ENCODE measurements at places on chromosomes 11 and 22.

GRCh38 chr22:32951076-32951806 is 106.9 kb downstream of the SYN3 start:
- DNase-seq, result no peak

- no peak for DNase-seq
These were observed 369.7 kb downstream of the MN1 start for GRCh38 chr22:27431896-27432295.

DNA sequence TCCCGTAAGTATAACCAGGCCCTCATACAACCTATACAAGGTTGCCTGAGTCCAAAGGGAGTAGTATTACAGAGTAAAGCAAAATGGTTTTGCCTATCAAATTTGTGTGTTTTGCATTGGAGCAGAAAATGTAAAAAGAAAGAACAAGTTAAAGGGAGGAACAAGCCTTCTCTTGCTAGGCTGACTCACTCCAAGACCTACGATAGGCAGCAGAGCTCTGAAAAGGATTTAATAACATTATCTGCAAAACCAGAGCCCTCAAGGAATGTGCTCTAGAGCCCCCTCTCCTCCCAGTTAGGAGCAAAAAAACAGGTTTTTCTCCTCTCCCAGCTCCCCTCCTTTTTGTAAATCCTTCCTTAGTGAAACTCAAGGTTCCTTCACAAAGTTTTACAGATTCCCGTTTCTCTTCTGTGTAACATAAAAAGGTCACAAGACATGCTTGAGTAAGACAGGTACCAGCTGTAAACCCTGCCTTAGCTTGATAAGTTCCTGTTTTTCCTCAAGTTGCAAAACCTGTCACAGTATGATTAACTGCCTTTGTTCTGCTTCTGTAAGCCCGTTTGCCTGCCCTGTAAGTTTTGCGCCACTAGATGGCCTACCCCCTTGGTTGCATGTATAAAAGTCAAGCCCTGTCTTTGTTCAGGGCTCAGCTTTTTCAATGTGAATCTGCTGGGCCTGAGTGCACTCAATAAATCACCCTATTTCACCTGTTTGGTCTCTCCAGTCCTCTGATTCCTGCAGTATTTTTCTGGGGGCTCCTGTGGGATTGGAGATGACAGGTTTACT is 498.2 kb downstream of the KCNA4 start:
- DNase-seq, result peak; percentile 95

DNA sequence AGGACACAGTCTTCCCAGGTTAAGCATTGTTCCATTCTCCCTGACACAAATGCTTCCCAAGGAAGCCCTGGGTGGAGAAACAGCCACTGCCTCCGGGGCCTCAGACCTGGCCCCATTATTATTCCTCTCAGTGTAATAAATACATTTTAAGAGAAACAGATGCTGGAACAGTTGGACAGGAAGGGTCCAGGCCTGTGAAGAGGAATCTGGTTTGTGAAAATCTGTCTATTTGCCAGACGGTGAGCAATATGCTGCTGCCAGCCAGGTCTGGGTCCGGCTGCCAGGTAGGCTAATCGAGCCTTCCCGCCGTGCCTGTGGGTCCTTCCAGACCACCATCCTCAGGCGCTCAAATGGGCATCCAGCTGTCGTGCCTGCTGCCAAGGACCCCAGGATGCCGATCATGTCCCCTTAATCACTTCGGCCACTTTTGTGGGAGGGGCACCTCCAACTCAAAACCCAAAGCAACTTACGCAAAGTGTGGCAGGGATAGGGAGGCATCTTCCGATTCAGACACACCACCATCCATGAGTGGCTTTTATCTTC is 528.4 kb downstream of the MIAT start:
- DNase-seq, result no peak

GRCh38 chr11:46278387-46279125 is 1.1 kb downstream of the CREB3L1 start:
- peak; percentile 62 for DNase-seq

DNA sequence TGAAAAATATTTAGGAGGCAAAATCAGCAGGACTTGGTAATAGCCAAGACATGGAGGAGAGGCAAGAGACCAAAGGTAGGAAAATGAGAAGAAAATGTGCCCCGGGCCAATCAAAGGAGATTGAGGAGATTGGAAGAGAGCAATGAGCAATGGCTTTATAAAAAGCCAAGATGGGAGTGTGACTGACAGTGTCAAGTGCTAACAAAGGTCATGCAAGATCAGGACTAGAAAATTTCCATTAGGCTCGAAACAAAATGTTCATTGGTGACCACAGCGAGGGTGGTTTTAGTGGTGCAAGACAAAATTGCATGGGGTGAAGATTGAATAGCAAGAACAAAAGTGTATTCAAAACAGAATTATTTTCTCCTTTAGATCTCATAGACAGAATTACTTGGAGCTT is 45.2 kb upstream of the TBCEL start:
- DNase-seq, result no peak

GRCh38 chr11:45158210-45158731 is 11.8 kb downstream of the PRDM11 start:
- no peak for DNase-seq

- no peak for DNase-seq
These were observed 92.4 kb downstream of the KCNC1 start for GRCh38 chr11:17827006-17827405.

DNA sequence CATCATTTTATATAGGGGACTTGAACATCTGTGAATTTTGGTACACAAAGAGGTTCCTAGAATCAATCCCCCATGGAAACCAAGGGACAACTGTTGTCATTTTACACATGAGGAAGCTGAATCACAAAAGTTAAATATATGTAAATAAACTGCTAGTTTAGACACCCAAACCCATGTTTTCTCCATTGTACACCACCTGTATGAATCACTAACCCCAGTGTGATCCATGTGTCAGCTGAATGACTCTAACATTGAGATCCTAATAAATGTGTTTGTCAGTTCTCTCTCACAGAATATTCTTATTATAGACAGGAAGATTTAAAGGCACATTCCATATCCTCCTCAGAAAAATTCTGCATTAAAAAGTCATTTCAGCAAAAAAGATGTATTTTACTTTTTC is 83.3 kb downstream of the ATG16L2 start:
- DNase-seq, result no peak

GRCh38 chr11:86506235-86506634 is 131.5 kb downstream of the CCDC81 start:
- DNase-seq, result no peak

DNA sequence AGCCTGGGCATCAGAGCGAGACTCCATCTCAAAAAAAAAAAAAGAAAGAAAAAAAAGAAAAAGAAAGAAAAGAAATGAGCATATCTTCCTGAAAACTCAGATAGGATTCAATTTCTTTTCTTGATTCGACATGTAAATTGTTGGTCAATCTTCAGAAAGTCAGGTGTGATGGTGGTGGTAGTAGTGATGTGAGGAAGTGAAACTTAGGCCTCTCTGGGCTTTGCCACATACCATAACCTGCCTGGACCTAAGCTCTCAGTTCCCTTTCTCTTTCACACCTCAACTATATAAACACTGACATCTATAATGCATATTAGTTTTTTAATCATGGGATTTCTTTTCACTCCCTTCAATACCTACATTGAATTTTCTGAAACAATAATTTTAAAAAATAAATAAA is 98.0 kb upstream of the TBCEL start:
- DNase-seq, result no peak

DNA sequence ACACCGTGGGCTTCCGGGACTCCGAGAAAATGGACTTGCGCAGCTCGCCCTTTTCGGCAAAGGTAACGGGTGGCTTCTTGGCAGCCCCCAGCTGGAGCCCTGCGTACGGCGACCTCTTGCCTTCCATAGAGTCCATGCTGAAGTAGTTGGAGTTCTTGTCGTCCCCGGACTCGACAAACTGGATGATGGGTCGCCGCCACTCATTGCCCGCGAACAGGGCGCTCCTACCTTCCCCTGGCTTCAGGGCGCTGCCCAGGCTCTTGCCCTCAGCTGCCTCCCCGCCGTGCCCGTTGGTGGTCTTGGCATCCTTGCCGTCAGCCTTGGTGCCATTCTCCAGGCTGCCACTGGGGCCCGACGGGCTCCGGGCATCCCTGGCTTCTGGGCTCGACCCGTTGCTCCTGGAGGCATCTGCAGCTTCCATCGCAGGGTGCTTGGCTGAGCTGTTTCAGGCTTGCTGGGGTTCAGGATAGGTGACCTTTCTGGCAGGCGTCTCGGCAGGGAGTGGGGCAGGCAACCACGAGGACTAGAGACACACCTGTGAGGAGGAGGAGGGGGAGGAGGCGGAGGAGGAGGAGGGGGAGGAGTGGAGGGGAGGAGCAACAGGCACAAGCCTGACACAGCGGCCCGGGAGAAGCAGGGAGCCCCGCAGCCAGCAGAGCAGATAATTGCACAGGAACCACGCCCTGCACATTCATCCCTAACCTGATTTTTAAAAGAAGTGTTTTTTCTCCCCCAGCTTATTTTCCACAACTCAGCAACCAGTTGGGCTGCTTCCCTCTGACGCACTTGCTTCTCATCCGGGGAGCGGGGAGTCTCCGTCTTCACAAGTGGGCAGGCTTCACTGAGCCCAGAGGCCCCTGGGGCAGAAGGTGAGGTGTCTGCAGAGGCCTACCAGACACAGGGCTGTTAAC is at the start of gene TRIM29:
TRIM29 (minus strand) TSS at position 503 of the 911 bp plus-strand sequence; CDS start at position 421, 82 bp downstream.
- no peak for DNase-seq

DNA sequence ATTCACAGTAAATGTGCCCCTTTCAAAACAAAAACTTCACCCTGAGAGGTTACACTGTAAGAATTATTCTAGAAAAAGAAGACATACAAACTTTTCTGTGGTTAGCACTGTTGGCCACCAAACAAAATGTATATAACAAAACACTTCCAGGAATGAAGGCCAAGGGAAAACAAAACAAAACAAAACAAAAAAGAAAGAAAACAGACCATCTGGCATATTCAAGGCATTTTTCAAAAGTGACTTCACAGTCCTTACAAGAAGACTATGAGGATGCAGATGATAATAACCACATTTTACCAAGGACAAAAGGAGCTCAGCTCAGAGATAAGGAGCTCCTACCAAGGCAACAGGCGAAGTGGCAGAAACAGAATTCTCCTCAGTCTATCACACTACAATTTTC is 24.9 kb downstream of the CTSC start:
- no peak for DNase-seq

DNA sequence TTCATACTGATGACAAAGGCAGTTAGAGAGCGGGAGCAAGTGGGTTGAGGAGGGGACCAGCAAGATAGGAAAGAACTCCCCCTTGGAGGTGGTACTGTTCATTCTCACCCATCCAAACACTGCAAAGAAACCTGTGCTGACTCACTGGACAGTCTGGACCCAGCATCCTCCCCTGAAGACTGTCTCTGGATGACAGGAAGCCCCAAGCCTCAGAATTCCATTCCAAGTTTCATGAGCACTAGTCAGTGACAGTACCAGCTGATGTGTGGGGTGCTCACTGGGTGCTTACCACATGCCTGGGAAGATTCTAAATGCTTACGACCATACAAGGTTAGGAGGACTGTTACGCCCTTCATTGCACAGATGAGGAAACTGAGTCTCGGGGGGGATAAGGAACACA is 160.9 kb downstream of the IGLL1 start:
- no peak for DNase-seq

DNA sequence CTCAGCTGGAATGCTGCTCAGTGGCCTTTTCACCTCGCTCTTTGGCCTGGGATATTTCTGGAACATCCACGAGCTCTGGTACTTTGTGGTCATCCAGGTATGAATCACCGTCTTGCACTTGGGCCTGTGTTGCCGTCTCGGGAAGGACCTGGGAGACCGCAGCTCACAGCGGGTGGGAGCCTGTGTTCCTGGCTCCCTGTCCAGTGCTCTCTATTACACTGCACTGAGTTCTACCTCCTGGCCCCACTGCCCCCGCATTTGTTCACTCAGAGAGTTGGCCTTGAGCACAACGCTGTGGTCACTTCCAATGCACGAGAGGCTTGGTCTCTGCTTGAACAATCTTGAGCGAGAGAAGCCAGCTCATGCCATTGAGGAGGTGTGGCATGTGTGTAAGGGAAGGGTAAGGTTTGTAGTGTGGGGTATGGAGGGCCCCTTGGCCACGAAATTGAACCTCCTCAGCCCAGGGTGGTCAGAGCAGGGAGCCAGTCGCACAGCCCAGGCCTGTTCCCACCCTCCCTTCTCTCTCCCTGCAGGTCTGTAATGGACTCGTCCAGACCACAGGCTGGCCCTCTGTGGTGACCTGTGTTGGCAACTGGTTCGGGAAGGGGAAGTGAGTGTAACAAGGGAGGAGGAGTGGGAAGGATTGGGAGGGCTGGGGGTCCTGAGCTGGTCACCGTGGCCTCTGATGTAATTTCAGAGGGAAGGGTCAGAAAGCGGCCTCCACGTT is 16.2 kb downstream of the SLC37A2 start:
- DNase-seq, result no peak

DNA sequence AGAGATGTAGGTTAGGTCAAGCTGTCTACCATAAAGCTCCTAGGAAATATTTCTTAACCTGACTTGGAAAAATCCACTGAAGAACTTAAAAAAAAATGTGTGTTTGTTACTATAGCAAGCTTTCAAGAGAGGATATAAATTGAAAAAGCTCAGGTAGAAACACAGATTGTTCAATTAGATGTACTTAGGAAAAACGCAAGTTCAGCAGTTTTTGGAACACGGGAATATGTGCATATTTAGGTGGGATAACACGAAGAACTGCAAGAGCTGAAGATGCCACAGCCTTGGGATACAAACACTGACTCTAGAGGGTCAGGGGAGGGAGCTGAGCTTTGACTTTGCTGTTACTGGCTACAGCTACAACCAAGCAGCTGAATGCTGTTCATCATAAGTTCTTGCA is 77.8 kb upstream of the FSHB start:
- DNase-seq, result no peak

DNA sequence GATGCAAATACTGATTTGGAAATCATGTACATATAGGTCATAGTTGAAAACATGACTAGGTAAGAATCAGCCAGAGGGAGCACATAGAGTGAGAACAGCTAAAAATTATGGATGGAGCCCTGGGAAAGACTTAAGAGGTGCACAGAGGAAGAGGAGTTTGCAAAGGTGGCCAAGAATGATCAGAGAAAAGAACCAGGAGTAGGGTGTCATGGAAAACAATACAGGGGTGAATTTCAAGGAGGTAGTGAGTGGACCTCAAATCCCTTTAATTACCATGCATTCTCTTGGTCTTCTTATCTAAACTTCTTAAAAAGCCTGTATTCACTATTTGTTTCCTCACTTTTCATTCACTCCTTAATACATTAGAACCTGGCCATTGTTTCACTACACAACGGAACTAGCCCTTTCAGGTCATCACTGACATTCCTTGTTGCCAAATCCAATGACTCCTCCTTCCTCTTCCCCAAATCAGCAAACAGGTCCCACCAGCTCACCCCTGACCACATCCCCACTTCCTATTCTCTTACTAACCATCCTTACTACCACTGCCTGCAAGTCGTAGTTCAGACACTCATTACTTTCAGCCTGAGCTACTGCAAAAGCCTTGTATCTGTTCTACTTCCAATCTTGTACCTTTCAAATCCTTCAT is 22.6 kb downstream of the BUD13 start:
- no peak for DNase-seq

GRCh38 chr11:44909557-44909956 is 41.1 kb downstream of the TP53I11 start:
- DNase-seq, result no peak

GRCh38 chr22:49968831-49969661 is 8.5 kb downstream of the PIM3 start:
- DNase-seq, result no peak
